CD8-positive, alpha-beta memory T cell (primary cell): ENCODE measurements at places on chromosomes 16 and 17. TPM values are rescaled to one million over a fixed set of nuclear protein-coding genes. Genes with fewer than 3 reads are reported as not detected.
A peak's percentile ranks its signal among the peaks of the same experiment; 100 is the strongest.

- DNase-seq = no peak
Observed at GRCh38 chr17:55644346-55644745, 78.3 kb downstream of the TMEM100 start.

GRCh38 chr17:70120425-70120824 is 45.4 kb downstream of the KCNJ16 start:
- no peak for DNase-seq

DNA sequence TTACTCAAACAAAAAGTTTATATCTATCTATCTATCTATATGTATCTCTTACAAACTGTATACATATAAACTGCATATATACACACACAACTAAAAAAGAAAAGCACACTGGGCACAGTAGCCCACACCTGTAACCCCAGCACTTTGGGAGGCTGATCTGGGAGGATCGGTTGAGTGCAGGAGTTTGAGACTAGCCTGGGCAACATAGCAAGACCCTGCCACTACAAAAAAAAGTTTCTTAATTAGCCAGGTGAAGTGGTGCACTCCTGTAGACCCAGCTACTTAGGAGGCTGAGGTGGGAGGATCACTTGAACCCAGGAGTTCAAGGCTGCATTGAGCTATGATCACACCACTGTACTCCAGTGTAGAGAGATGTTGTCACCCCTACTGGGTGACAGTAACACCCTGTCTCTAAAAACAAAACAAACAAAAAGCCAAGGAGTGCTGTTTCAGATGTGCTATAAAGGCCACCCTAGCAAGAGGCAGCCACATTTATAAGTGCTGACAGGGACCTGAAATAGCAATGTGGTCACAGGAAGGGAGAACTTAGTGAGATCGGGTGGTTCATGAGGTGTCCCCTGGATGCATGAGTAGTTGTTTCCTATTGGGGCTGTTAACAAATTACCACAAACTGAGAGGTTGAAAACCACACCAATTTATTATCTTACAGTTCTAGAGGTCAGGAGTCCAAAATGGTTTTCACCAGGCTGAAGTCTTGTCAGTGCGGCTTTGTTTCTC is 4.8 kb downstream of the CD2BP2 start:
- no peak for DNase-seq

DNA sequence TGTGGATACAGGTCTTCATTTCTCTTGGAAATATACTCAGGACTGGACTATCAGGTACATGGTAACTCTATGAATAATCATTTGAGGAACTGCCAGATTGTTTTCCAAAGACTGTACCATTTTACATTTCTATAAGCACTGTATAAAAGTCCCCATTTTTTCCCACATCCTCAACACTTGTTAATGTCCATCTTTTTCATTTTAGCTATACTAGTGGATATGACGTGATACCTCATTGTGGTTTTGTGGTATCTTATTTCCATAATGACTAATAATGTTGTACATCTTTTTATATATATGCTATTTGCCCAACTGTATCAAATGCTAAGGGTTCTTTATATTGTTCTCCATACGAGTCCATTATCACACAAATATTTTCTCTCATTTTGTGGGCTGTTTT is 22.9 kb downstream of the NUP88 start:
- no peak for DNase-seq

- no peak for DNase-seq
Observed at GRCh38 chr16:63581570-63581969, 1540.3 kb downstream of the CDH11 start.

DNA sequence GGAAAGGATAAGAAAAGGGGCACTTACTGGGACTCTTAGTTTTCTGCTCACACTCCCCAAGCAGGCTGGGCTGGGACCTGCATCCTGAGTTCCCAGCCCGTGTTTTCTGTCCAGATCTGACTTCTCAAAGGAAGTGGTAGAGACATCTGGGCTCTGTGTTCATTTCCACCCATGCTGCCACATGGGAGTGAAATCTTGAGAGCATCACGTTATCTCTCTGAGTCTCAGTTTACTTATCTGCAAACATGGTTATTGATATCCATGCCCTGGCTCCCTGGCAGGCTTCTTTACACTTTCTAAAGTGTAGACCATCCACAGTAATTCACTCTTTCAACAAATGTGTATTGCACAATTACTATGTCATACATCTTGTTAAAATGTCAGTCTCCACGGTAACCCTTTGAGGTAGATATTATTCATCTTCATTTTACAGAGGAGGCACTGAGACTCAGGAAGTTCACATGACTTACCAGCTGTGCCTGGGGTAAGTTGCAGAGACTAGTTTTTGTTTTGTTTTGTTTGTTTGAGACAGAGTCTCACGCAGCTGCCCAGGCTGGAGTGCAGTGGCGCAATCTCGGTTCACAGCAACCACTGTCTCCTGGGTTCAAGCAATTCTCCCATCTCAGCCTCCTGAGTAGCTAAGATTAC is 3.4 kb downstream of the ZNF688 start:
- DNase-seq = peak; percentile 26

DNA sequence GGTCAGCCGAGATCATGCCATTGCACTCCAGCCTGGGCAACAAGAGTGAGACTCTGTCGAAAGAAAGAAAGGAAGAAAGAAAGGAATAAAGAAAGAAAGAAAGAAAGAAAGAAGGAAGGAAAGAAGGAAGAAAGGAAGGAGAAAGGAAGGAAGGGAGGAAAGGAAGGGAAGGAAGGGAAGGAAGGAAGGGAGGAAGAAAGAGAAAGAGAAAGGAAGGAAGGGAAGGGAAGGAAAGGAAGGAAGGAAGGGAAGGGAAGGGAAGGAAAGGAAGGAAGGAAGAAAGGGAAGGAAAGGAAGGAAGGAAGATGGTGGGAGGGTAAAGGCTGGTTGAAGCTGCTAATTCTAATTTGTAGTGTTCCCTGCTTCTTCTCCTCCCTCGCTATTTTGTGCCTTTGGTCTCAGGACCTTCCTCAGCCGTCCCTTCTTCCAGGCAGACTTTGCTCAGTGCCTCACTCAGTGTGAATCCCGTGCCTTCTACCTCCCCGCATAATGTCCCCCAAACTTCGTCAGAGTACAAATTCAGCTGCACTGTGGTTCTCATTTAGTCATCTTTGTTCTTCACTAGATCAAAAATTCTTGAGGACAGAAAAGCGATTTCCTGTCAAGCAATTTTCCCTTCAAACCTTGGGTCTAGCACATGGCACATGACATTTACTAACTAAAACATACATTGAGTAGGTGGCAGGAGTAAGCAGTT is 31.1 kb upstream of the PAFAH1B1 start:
- no peak for DNase-seq

DNA sequence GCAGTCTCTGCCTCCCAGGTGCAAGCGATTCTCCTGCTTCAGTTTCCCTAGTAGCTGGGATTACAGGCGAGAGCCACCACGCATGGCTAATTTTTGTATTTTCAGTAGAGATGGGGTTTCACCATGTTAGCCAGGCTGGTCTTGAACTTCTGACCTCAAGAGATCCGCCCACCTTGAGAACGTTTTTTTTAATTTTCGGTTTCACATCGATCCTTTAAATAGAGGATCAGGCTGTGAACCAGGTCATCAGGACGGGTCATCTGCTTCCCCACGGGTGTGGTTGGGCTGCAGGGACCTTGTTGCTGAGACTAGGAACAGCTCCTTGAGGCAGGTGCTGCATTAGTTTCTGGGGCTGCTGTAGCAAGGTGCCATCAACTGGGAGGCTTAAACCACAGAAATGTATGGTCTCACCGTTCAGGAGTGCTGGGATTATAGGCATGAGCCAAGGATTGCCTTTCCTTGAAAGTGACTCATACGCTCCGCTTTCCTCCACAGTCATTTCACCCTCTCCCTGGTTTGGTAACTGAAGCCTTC is 7.9 kb upstream of the NAGPA start:
- DNase-seq = no peak

- no peak for DNase-seq
Observed at GRCh38 chr17:80766290-80766855, 221.7 kb downstream of the RPTOR start.

- DNase-seq = peak; percentile 19
Observed at GRCh38 chr17:32253117-32253611, 12.5 kb upstream of the RHBDL3 start.

The HSD17B1 gene
- 0.48 TPM for polyA plus RNA-seq

The MYH8 gene
- not detected for polyA plus RNA-seq

The CHCT1 gene
- polyA plus RNA-seq = not detected

The TMEM235 gene
- polyA plus RNA-seq = not detected

The MRPL10 gene
- polyA plus RNA-seq = 59.8 TPM

The SLFN13 gene
- 7.0 TPM for polyA plus RNA-seq
